ENCODE measurements at places on chromosomes 5 and 9.

DNA sequence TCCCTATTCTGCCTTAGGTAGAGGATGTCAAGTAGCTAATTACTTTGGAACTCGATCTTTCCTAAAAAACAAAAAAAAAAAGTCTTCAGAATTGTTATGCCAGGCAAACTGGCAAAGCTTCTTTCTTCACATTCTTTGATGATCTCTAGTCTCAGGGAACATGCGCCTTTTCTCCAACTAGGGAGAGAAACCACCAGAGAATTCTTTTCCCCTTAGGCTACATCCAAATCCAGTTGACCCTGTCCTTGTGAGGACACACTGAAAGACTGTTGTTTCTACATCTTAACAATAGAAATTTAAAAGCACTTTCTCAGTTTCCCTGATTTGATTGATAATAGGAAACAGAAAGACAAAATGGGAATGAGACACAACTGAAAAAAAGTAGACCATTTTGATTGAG lies 94.7 kb upstream of the ITGA2 start:
- DNase-seq, result no peak

- DNase-seq, result peak; percentile 99
These were observed 71.2 kb upstream of the GLIS3 start for GRCh38 chr9:4371108-4371507.

- DNase-seq, result peak; percentile 89
These were observed 157.1 kb upstream of the FGF10 start for GRCh38 chr5:44546286-44546685.

GRCh38 chr9:126089789-126090188 lies 236.8 kb upstream of the MVB12B start:
- no peak for DNase-seq

DNA sequence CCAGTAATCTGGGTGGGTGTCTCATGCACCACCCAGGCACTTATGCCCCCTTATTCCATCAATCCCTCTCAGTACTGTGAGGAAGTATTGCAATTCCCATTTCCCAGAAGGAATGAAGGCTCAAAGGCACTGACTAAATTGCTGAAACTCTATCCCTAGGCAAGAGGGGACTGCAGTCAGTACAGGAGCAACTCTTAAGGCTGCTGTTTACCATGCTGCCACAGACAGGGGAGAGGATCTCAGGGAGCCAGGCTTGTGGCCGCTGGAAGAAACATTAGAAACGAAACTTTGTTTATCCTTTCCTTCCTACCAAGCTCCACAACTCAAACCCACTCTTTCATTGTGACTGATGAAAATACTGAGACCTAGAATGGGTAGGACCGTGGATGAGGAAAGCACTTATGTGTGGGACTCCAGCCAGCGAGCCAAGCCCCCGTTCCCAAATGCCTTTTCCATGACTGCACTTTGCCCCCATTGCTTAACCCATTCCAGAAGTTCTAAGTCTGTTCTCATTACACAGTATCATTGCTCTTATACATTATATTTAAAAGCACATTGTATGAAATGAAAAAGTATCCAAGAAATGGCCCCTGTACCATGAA lies 54.3 kb downstream of the TLE1 start:
- no peak for DNase-seq

DNA sequence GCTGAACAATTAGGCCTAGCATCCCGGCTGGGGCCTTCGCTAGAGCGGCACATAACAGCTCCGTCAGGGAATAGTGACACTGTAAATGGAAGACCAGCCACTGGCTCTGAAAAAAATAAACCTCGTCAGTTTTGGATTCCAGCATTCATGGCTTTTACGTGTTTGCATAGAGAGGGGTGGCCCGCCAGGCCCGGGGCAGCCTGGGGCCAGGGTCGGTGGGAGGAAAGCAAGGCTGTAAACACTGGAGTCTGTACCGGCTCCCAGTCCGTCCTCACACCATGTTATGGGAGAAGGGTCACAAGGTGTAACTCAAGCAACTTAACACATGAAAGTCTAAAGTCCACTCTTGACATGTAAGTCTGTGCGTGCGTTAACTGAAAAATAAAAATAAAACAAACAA lies 11.2 kb downstream of the CCNI2 start:
- DNase-seq, result no peak

DNA sequence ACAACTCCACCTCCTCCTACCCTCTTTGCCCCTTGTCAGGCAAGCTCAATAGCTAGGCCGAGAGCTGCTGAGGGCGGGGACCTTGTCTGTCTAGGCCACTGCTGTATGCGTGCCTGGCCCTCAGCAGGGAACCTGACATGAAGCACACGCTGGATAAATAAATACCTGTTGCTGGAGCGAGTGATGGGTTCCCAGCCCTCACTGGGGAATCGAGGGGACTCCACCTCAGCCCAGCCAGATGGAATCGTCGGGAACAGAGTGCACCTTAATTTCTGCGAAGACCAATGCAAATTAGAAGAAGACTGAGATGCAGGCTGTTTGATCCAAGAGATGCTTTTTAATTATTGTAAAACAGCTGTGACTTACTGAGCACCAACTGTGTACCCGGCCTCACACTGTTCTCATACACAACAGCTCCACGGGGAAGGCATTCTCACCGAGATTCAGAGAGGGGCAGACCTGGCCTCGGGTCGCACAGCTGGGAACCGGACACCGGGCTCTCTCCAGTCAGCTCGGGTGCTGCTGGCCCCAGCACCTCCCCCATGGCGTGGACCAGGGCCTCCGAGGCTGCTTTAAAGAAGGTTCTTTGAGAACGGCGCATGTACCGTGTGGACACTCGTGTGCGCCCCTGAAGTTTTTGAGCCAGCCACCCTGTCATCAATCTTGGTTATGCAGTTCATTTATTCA lies 109.7 kb upstream of the IER5L start:
- DNase-seq, result no peak

GRCh38 chr5:55936100-55936693 lies 58.6 kb downstream of the IL6ST start:
- peak; percentile 66 for DNase-seq

DNA sequence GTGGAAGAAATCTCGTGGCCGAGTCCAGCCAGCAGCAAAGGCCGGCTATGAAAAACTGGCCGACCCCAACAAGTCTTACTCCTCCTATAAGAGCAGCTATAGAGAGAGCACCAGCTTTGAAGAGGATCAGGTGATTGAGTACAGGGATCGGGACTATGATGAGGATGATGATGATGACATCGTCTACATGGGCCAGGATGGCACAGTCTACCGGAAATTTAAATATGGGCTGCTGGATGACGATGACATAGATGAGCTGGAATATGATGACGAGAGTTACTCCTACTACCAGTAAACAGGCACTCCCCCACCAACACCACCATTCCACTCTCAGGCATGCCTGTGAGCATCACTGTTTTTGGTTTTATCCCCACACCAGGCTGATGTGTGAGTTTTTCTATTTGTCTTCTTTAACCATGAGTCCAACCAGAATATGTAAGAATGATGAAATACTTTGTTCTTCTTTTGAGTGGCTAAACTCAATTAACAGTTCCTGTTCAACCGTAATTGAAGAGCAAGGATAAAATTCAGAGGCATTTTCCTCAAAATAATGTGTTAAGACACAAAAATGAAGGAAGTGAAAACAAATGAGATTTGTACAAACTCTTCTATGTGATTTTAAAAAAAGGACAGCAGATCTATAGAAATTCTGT lies 35.5 kb downstream of the RFK start:
- DNase-seq, result no peak

GRCh38 chr5:15475367-15475766 lies 24.6 kb upstream of the FBXL7 start:
- DNase-seq, result no peak

DNA sequence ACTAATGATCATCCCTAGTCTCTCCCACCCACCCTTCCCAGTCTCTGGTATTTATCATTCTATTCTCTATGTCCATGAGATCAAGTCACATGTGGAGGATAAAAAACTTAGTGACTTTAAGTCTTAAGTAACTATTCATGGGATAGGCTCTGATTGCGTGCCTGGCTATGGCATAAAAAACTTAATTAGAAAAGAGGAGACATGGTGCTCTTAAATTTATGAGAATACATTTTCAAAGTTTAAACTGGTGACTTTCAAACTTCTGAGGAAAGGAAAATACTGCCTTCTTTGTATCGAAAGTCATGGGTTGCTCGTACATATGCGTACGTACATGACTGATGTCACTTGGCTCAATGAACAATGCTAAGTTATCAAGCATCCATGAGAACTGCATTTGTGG lies 18.2 kb upstream of the TYRP1 start:
- no peak for DNase-seq

GRCh38 chr5:178206166-178207101 lies 2.1 kb downstream of the HNRNPAB start:
- DNase-seq, result no peak

- DNase-seq, result no peak
These were observed 29.5 kb downstream of the CDH9 start for GRCh38 chr5:27008604-27009539.

DNA sequence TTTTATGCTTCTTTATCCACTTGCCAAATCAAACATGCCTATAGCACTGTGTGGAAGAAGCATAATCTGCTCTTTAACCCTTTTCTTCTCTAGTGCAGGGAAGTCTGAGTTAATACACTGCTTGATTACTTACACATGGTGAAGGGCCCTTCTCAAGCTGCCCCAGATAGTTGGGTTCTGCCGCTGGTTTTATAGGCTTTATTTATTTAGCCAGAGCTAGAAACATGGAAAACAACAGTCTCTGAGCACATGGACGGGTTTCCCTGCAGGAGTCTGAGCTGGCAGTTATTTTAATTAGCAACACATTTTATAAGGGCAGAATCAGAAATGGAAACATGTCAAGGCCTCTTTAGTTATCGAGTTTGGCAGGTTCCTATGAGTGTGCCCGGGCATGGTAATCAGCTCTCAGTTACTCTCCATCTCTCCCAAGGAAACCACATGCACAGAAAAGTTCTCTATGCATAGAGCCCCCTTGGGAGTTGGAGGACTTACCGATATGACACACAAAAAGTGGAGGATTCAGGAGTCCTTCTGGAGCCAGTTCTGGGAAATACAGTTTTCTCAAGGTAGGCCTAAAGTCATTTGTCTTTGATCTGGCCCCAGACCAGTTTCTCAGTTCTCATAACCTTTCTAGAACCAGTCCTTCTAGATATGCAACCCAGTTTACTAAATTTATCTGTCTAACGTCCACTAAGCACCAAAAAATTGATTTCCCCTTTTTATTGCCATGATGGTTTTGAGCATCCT lies 564.8 kb downstream of the ACTL7B start:
- no peak for DNase-seq

GRCh38 chr5:9295466-9295801 lies 250.4 kb downstream of the SEMA5A start:
- no peak for DNase-seq

DNA sequence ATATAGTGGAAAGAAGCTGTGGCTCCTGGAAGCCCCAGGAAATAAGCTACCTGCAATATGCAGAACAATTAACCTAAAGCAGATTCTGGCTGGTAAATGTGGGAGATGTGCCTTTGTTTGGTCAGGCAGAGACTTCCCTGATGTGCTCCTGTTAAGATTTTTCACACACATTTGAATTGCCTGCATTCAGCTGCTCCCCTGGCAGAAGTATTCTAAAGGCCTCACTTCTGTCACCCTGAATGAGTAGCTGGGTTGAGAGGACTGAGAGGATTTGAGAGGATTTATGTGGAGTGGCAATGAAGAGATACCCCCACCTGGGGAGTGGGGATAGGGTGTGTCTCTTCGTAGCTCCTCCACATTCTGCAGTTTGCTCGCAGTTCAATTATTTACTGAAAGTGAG lies 130.5 kb downstream of the ST8SIA4 start:
- DNase-seq, result no peak

DNA sequence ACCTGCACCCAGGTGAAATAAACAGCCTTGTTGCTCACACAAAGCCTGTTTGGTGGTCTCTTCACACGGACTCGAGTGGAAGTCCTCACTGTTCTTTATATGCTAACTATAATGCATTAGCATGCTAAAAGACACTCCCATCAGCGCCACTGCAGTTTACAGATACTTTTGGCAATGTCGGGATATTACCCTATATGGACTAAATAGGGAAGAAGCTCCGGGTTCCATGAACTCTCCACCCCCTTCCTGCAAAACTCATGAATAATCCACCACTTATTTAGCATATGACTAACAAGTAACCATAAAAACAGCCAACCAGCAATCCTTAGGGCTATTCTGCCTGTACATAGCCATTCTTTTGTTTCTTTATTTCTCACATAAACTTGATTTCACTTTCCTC lies 426.2 kb upstream of the PTPRD start:
- DNase-seq, result no peak

DNA sequence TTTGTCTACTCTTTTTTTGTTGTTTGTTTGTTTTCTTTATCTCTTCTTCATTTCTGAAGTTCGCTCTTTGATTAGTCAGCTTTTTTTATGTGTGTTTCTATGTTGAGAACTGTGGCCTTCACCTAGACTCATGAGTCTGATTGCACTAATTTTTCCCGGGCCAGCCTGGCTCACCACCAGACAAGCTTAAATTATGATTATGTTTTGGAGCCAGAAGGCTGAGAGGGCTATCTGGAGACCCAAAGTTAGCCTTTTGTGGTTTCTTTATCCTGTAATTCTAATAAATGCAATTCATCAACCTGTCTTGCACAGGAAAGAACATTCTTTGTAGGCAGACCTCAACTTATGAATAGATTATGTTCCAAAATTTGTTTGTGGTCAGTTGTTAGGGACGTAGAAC lies 20.8 kb upstream of the ACTBL2 start:
- no peak for DNase-seq

- no peak for DNase-seq
These were observed 6.5 kb upstream of the HMCN2 start for GRCh38 chr9:130259044-130259443.

DNA sequence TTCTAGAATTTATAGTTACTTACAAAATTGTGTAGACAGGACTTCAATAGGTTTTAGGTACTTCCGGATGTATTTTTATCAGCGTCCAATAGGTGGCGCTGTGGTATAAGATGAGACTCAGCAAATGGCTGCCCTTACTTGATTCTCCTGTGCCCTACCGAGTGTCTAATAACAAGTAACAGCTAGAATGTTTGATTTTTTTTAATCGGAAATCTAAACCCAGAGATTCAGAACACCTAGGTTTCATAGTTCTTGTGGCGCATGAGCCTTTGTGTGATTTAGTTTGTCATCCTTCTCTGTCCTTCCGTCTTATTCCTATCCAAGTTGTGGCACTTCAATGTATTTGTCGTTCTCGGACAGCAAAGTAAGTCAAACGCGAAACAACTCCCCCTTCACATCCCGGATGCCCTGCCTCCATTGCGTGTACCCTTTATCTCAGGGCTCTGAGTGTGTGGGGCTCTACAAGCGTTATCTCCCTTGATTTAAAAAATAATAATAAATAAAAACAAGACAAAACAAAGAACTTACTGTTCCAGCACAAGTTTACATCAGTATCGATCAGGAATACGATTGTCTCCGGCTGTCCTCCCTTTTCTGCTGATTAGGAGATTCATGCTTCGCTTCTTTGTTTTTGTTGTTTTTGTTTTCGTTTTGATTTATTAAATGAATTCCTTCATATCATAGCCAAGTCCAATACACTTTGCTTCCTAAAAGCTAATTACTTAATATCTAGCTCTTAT lies 50.7 kb upstream of the SLC30A5 start:
- DNase-seq, result peak; percentile 87

GRCh38 chr5:146188358-146188757 lies 5.9 kb upstream of the LARS1 start:
- DNase-seq, result no peak
